ENCODE measurements at places on chromosomes 4 and X. TPM values are rescaled to one million over a fixed set of nuclear protein-coding genes. Genes with fewer than 3 reads are reported as not detected.

The GC gene
- total RNA-seq, result not detected

GRCh38 chrX:135982860-135983259 is 2.4 kb upstream of the SLC9A6 start:
- peak; percentile 50 for DNase-seq

The GPR173 gene
- 1.1 TPM for total RNA-seq

DNA sequence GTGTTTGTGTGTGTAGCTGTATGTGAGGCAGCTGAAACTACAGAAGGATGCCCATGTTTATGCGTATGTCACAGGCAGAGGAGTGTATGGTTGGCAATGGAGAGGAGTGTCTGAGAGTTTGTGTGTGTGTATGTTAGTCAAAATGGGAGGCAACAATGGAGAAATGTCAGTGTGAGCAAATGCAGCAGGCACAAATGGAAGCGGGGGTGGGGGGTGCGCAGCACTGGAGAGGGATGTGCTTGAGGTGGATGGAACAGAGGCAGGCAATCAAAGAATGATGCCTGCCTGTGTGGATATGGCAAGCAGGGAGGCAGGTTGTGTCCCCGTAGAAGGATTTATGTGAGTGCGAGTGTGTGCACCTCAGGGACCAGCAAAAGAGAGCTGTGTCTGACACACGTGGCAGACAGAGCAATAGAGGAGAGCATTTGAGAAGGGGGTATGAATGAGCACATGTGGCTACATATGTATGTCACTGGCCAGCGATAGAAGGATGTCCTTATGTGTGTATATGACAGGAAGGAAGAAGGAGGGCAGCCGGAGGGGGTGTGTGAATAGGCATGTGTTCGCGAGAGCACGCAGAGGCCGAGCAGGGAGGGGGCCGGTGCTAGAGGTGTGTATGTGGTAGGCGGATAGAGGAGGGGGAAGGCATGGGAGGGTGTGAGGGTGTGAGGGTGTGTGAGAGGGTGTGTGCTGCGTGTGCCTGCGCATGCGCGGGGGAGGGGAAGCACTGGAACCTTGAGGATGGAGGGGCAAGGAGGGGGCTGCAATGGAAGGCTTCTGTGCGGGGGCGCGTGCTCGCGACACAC is 1.1 kb downstream of the PJA1 start:
- no peak for DNase-seq

GRCh38 chrX:41672643-41673042 is 16.1 kb upstream of the GPR34 start:
- no peak for DNase-seq
